GF-D8 (cell line): ENCODE measurements at places on chromosomes 6 and 20.
A peak's percentile ranks its signal among the peaks of the same experiment; 100 is the strongest.

DNA sequence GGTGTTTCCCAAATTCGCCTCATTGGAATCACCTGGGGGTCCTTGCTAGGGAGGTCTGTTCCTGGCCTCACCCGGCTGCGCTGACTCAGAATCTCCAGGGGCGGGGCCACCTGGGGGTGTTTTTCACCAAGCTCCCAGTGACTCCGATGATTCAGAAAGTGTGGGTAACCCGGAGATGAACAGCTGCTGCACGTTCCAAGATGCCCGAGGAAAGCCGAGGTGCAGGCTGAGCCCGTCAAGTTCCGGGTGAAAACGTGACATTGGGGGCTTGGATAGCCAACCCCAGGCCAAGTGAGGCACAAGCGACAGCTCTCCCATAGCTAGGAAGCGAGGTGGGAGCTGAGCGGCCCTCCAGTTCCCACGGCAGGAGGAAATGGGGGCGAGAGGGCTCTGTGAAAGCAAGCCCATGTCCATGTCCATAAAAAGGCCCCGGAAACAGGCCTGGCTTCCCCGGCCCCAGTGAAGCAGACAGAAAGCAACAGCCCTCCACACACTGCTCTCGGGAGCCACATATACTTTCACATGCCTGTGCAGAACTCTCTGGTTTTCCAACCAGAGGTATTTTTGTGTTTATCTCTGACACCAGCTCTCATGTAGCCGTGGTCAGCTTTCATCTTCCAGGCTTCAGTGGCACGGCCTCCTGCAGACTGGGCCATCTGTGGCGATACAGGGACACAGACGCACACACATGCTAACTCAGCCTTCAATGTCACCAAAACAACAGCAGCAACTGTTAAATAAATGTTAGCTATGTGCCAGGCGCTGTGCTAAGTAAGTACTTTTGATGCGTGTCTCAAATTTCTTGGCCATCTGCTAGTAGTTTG is 90.7 kb upstream of the CCDC28A start:
- DNase-seq: no peak

GRCh38 chr6:71476872-71477271 is 188.3 kb downstream of the OGFRL1 start:
- DNase-seq: no peak

- DNase-seq: no peak
Measured at GRCh38 chr6:145277358-145278086, 457.8 kb downstream of the EPM2A start.

- DNase-seq: no peak
Measured at GRCh38 chr6:165231581-165232561, 77.5 kb downstream of the C6orf118 start.

DNA sequence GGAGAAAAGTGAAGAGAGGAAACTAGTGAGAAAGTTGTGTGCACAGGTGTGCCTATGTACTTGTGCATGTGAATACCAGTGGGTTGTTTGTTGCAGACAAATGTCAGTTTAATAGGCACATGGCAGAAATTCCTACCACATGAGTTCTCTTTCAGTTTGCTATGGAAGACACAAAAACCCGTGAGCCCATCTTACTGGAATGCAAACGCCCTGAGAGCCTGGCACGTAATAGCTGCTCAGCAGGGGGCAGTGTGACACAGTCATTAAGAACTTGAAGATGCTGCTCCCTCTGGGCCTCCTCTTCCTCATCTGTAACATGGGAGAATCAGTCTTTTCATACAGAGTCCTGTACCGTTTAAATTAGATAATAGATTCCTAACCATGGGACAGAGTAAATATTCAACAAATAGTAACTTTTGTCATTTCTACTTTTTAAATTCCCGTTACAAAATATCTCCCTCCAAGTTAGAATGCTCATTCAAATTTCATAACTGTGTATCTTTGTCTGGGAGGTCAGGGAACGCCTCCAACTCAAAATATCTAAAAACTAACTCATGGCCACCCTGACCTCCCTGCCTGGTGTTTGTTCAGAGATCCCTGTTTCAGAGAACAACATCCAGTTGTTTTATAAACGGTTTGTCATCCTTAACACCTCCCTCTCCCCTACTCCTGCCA is 802.9 kb downstream of the MAFB start:
- DNase-seq: no peak

DNA sequence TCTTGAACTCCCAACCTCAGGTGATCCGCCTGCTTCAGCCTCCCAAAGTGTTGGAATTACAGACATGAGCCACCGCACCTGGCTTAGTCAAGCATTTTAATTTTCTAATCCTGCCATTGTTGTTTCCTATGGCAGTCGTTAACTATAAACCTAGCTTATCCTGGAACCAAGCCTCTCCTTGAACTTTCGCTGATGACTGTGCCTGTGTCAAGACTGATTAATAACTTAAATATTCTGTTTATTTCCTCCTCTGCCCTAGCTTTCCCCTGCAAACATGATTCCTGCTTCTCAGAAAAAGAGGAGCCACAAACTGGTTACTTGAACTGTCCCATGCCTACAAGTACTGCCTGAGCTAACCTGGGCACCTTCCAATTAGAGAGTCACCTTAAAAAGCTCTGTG is 1.5 kb downstream of the VNN1 start:
- DNase-seq: no peak

- DNase-seq: no peak
Measured at GRCh38 chr20:62716198-62716940, 7.7 kb downstream of the NTSR1 start.

- DNase-seq: no peak
Measured at GRCh38 chr20:7710440-7710839, 229.8 kb downstream of the HAO1 start.

GRCh38 chr6:139124887-139125672 is 9.8 kb upstream of the HECA start:
- DNase-seq: peak; percentile 55

GRCh38 chr20:58892932-58893224 is 40.4 kb downstream of the GNAS start:
- DNase-seq: no peak

DNA sequence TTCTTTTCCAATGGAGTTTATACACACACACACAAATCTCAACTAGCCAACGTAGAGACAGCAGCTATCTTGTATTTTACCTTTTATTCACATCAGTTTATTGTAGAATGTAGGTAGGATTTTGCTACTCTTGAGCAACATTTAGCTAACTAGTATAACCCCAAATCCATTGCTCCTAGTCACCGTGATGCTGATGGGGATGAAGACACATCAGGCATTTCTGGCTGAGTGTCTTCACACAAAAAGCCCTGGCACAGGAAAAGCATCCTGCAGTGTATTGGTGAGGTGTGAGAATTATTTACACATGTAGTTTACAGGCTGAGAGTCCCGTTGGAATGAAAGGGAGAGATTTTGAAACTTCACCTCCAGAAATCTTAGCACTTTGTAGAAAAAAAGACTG is 65.9 kb upstream of the FBXL4 start:
- no peak for DNase-seq
